Osteoblast (primary cell): ENCODE measurements at places on chromosomes 2 and 18. TPM values are rescaled to one million over a fixed set of nuclear protein-coding genes. Genes with fewer than 3 reads are reported as not detected.

- H3K27ac ChIP-seq = no peak overlapping the region
- no peaks in the 10 kb centered on the region for H3K36me3 ChIP-seq
- peak; percentile 41 for DNase-seq
- H3K27me3 ChIP-seq = peaks cover 9% of the 10 kb centered on the region
- H3K4me3 ChIP-seq = no peak overlapping the region
These were observed 30.2 kb downstream of the INHBB start for GRCh38 chr2:120376101-120376500.

- H3K36me3 ChIP-seq = no peaks in the 10 kb centered on the region
- H3K27ac ChIP-seq = peak overlapping the region; percentile 97
- DNase-seq = peak; percentile 86
- H3K27me3 ChIP-seq = no peaks in the 10 kb centered on the region
- H3K4me1 ChIP-seq = peaks cover 39% of the 10 kb centered on the region
These were observed 101.2 kb downstream of the MCFD2 start for GRCh38 chr2:46814160-46814961.

- no peak overlapping the region for H3K27ac ChIP-seq
- no peaks in the 10 kb centered on the region for H3K4me1 ChIP-seq
- H3K4me3 ChIP-seq = no peak overlapping the region
- no peaks in the 10 kb centered on the region for H3K27me3 ChIP-seq
These were observed 224.5 kb upstream of the CDH20 start for GRCh38 chr18:61108706-61109105.

DNA sequence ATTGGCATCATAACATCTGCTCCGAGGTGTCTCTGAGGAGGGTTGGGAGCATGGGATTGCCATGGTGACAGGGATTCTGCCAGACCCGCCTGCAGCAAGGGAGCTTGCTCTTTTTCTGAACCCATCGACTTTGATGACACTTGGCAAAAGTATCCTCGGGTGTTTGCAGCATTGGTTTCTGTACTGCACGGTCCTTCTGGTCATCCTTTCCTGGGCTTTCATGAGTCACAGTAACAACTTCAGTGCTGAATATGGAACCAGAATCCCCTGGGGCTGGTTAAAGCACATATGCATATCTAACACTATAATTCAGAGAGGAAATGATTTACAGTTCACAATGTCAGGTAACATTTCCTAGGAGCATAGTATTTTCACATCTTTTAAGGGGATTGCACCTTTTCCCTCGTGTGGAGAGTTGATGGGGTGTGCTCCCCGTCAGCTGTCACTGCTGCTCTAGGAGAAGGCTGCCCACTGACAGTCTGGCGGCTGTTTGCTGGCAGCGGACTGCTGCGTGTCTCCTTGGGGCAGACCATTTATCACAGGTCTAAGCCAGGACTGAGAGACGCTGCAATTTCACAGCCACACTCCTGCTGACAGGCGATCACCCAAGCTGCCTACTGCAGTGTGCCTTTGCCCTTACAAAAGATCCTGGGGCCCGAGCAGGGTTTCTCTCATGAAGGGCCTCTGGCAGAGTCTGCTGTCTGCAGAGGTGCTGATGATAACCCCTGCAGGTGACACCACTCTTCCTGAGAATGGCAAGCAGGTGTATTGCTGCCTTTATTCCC is 425.3 kb downstream of the THSD7B start:
- no peak overlapping the region for H3K27ac ChIP-seq
- no peaks in the 10 kb centered on the region for H3K27me3 ChIP-seq
- no peaks in the 10 kb centered on the region for H3K36me3 ChIP-seq
- no peak overlapping the region for H3K4me3 ChIP-seq

DNA sequence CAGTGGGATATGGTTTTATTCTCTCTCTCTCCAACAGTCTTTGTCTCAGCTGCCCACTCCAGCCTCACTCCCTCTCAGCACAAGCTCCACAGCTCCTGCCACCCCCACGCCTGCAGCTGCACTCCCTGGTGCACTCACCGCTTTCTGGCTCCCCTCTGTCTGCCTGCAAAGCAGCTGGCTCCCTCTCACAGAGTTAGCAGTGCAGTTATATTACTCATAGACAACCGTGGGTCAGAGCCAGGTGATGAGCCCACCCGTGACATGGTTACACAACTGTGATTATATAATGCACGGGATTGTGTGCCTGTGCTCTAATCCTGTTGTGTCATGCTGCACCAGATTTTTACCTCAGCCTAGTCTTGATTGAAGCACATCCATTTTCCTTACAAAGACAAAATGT is 276.9 kb upstream of the CHAC2 start:
- H3K4me3 ChIP-seq = no peak overlapping the region
- no peaks in the 10 kb centered on the region for H3K36me3 ChIP-seq
- no peak for DNase-seq
- peaks cover 1% of the 10 kb centered on the region for H3K27me3 ChIP-seq
- no peaks in the 10 kb centered on the region for H3K4me1 ChIP-seq
- H3K27ac ChIP-seq = no peak overlapping the region

- no peak for DNase-seq
- peak overlapping the region; percentile 77 for H3K27ac ChIP-seq
- H3K36me3 ChIP-seq = no peaks in the 10 kb centered on the region
- peaks cover 79% of the 10 kb centered on the region for H3K4me1 ChIP-seq
These were observed 86.0 kb downstream of the CDC42EP3 start for GRCh38 chr2:37585295-37585908.

DNA sequence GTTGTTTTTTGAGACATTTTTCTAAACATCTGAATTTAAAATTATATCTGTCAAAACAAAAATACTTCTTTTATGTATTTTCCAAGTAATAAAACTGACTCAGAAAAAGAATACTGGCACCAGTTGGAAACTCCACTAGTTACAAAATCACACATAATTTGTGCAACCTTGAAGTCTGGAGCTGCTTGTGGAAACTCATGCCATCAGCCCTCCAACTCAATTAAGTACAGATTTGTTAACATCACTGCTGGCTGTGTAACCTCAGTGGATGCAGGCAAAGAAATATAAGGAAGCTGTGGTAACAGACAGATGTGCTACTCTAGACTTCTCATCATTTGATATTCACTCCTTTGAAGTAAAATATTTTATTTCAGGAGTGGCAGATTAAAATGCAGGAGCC is 30.0 kb upstream of the RAPH1 start:
- H3K36me3 ChIP-seq = no peaks in the 10 kb centered on the region
- no peaks in the 10 kb centered on the region for H3K27me3 ChIP-seq
- no peak overlapping the region for H3K4me3 ChIP-seq
- no peak overlapping the region for H3K27ac ChIP-seq
- DNase-seq = no peak

GRCh38 chr2:33503002-33503401 is 26.6 kb downstream of the RASGRP3 start:
- H3K4me3 ChIP-seq = no peak overlapping the region
- no peak overlapping the region for H3K27ac ChIP-seq
- H3K4me1 ChIP-seq = no peaks in the 10 kb centered on the region
- no peak for DNase-seq
- H3K36me3 ChIP-seq = no peaks in the 10 kb centered on the region

DNA sequence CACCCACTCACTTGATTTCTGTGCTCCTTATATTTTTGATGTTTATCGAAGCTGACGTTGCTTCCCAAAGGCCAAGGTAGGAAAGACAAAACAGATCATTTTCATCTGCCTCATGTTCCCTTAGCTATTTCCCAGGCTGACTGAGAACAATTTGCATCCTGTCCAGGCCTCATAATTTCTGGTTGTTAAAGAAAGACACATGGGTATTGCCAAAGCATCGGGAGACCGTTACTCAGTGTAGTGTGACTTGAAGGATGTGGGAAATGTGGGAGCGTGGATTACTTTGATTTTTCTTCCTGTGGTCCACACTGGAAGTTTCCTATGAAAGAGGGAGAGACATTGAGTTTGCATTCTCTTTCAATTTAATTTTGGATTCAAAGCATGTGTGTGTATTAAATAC is 204.6 kb downstream of the TRIB2 start:
- H3K4me3 ChIP-seq = no peak overlapping the region
- peak overlapping the region; percentile 38 for H3K27ac ChIP-seq
- H3K27me3 ChIP-seq = no peaks in the 10 kb centered on the region

GRCh38 chr18:48785091-48785614 is 165.6 kb downstream of the SMAD7 start:
- DNase-seq = peak; percentile 64
- H3K27me3 ChIP-seq = no peaks in the 10 kb centered on the region
- no peak overlapping the region for H3K4me3 ChIP-seq
- H3K4me1 ChIP-seq = peaks cover 36% of the 10 kb centered on the region
- peaks cover 23% of the 10 kb centered on the region for H3K36me3 ChIP-seq
- H3K27ac ChIP-seq = no peak overlapping the region

GRCh38 chr2:88753833-88754584 is 62.5 kb downstream of the RPIA start:
- H3K27ac ChIP-seq = no peak overlapping the region
- no peak overlapping the region for H3K4me3 ChIP-seq
- peaks cover 9% of the 10 kb centered on the region for H3K36me3 ChIP-seq
- no peak for DNase-seq
- no peaks in the 10 kb centered on the region for H3K27me3 ChIP-seq
- H3K4me1 ChIP-seq = no peaks in the 10 kb centered on the region

GRCh38 chr2:58387701-58388100 is 146.6 kb upstream of the FANCL start:
- H3K27ac ChIP-seq = no peak overlapping the region
- DNase-seq = peak; percentile 2
- H3K36me3 ChIP-seq = no peaks in the 10 kb centered on the region
- H3K4me3 ChIP-seq = no peak overlapping the region

- peaks cover 7% of the 10 kb centered on the region for H3K4me1 ChIP-seq
- H3K36me3 ChIP-seq = no peaks in the 10 kb centered on the region
- no peak overlapping the region for H3K4me3 ChIP-seq
- peak; percentile 47 for DNase-seq
These were observed 10.2 kb upstream of the LIMS2 start for GRCh38 chr2:127685410-127686080.

Gene SCN7A
- total RNA-seq = not detected in 2 replicates

Gene TEX44
- total RNA-seq = not detected in 2 replicates

Gene RASGRP3
- total RNA-seq = 0.72 and 1.5 TPM in 2 replicates

Gene PROM2
- total RNA-seq = 0.29 and 0.36 TPM in 2 replicates

Gene GALNT5
- 56.5 and 75.7 TPM in 2 replicates for total RNA-seq

Gene TFPI
- 123 and 154 TPM in 2 replicates for total RNA-seq
